ENCODE measurements at places on chromosomes 5 and 9.

- DNase-seq, result no peak
Measured at GRCh38 chr9:78320875-78321496, 24.1 kb downstream of the PSAT1 start.

- no peak for DNase-seq
Measured at GRCh38 chr5:165134155-165134554, 1628.7 kb downstream of the MAT2B start.

GRCh38 chr5:55518831-55519390 lies 15.9 kb downstream of the PLPP1 start:
- DNase-seq, result no peak

DNA sequence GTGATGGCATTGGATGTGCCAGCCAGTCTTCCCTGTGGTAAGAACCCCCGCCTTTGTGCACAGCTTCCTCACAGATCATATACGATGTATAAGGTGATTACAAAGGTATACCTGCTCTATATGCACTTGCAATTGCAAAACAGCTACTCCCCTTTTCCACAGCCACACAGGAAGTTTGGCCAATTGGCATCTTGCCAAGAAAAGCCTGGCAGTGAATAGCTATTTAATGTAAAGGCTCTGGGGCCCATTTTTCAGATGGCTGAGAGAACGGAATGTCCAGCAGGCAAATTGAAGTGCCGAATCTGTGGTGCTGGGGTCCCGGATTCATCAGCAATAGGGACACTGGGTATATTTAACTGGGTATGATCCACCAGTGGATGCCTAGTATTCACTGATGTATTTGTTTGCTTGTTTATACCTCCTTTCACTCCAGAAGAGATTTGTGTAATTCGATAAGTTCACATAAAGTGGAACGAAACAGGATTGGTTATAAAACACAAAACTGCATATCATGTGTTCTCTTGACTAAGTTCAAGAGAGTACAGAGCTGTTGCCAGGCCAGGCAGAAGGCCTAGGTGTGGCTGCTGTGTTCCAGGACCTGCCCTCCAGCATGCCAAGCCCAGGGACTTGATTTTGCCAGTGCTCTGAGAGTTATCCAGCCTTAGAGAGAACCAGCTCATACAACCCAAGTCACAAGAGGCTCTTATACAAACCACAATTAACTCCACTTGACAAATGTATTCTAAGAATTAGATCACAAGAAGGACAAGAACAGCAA lies 27.7 kb upstream of the GABRP start:
- DNase-seq, result no peak

DNA sequence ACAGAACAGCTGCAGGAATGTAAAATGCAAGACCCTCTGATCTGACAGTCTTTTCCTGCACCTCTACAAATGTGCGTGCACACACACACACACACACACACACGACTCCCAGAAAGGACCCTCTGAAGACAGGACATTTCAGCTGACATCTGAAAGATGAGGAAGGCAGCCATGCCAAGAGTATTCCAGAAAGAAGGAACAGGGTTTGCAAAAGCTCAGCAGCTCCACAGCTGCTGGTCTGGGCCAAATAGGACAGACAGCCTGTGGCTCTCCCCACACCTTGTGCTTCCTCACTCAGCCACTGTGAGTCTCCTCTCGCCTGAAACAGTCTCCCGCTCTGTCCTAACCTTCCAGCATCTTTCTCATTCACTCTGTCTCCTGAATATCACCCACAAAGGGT lies 189.0 kb downstream of the PALM2AKAP2 start:
- no peak for DNase-seq

GRCh38 chr5:1519631-1520210 lies 4.0 kb downstream of the LPCAT1 start:
- DNase-seq, result no peak

GRCh38 chr9:110531776-110532175 lies 47.8 kb downstream of the SVEP1 start:
- DNase-seq, result no peak

- no peak for DNase-seq
Measured at GRCh38 chr9:116238225-116238624, 84.6 kb downstream of the PAPPA start.

- no peak for DNase-seq
Measured at GRCh38 chr9:89218040-89218928, 39.7 kb upstream of the SHC3 start.

GRCh38 chr9:121160025-121160424 lies 41.6 kb downstream of the RAB14 start:
- DNase-seq, result no peak

DNA sequence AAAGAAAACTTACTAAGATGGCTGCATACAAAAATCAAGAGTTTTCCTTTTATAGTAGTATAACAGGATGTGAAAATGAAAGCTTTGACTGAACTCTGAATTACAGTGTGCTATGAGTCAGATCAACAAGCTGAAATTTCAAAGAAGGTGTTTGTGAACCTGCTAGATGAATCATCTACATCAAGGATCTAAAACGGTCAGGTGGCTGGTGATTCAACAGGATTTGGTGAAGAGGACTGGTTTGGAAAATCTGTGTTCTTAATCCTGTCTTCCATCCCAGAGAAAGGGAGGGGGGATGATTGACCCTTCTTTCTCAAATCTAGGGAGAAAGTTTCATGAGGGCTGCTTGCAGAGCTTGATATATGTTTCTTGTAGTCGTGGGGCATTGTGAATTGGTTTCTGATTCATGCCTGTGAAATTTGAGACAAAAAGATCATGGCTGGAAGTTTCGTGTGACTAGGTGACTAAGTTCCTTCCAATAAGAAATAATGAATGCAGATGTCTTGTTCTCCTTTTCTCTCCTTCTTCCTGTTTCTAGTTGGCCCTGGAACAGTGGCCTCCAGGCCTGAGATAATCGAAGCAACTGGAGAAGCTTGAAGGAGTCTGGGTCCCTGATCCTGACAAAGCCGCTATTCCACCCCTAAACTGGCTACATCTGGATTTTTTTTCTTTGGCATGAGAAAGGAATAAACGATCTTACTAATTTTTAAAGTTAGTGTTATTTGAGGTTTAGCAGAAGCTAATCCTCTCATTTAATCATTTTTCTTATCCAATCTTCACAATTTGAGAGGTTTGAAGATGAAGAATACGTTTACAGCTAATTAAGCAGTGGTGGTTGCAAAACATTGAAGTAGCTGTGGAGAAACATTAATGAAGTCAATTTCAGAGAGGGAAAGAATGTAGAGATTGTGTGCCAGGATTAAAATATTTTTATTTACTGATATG lies 67.2 kb downstream of the MRPS30 start:
- DNase-seq, result no peak

DNA sequence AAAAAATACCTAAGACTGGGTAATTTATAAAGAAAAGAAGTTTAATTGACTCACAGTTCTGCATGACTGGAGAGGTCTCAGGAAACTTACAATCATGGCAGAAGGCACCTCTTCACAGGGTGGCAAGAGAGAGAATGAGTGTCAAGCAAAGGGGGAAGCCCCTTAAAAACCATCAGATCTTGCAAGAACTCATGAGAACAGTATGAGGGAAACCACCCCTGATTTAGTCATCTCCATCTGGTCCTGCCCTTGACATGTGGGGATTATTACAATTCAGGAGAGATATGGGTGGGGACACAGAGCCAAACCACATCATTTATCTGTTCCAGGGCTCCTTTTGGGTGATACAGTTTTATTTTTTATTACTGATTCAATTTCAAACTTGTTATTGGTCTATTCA lies 23.2 kb upstream of the ADAMTS16 start:
- DNase-seq, result no peak

DNA sequence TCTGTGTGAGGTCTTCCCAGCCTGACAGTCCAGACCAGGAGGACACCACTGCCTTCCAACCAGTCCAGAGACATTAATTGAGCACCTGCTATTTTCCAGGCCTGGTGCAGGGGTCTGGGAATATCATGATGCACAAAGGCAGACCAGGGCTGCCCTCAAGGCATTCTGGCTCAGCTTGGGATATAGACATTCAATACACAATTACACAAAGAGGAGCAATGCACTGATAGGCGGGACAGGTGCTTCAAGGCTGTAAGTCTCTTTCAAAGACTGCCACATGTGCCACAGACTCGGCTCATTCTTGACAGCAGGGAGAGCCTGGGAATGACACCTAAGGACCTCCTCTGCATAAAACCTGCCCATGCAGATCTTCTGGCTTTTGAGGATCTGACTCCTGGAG lies 158.6 kb downstream of the C5orf15 start:
- no peak for DNase-seq

DNA sequence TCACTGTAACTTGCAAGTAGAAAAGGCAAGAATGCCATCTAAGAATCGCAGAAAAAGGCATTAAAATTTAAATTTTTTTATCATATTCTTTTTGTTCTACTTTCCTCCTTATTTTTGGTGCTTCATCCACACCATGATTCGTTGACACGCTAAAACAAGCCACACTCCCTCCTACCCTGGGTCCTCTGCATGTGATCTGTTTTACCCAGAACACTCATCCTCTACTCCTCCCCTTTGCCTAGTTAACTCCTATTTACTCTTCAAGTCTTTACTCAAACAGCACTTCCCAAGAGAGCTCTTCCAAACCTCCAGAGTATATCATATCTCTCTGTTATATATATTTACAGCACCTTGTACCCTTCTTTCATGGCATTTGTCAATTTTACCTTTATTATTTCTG lies 61.4 kb upstream of the SRP19 start:
- DNase-seq, result no peak

GRCh38 chr5:14834584-14835550 lies 36.7 kb downstream of the ANKH start:
- DNase-seq, result no peak

DNA sequence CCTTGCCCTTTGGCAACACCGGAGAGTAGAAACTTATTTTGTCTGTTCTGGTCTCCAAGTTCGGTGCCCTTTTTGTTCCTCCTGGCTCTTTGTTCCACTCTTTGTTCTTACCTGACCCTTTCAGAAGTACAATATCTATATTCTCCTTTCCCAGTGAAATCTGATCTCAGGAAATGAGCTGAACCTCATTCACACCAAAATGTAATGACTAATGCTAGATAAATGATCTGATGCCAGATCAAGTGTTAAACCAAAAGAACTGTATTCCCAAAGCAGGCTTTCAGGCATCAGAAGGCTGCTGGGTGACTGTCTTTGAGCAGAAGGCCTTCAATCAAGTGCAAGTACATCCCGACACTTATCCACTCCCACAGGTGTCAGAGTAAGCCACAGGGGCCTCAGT lies 156.4 kb downstream of the SPOCK1 start:
- DNase-seq, result no peak

GRCh38 chr9:37002413-37003217 lies 31.5 kb downstream of the PAX5 start:
- no peak for DNase-seq

DNA sequence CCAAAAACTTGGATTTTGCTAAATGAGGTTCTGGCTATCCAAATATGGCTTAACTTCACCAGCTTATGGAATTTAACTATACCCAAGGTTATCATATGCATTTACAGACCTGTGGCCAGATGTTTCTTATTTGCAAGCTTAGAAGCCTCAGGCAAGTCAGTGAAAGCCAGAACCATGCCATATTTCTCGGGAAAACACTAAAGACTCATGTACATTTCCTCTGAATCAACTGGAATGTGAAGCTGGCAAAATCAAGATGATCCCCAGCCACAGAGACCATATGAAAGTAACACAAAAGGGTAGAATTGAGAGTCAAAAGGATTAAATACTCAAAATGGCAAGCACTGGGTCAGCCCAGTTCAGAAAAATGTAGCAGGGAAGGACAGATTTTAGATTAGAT lies 76.4 kb upstream of the SLC1A1 start:
- no peak for DNase-seq

DNA sequence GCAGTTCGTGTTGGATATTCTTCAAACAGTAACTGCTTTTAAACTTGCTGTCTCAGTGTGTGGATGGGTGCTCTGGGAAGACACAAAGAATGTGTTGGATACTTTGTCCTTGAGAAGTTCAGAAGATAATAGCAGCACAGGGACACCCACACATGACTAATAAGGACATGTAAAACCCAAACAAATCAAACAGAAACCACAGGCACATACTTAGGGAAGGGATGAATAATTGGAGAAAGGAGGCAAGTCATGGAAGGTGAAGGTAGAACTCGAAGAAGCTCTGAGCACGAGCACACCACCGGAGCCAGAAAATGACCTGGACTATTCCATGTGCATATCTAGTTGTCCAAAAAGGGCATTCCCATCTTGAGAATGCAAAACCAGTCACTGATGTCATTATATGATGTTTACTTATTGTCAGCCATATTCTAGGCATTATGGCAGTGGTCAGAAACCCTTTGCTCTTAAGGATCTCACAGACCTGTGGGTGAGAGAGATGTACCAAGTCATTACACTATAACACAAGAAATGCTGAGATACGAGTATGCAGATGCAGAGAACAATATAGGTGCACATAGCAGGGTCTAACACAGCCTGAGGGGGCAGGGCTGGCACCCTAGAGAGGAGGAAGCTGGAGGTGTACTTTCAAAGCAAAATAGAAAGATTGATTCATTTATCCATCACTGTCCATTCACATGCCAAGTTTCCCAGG lies 152.9 kb downstream of the PIK3R1 start:
- no peak for DNase-seq

DNA sequence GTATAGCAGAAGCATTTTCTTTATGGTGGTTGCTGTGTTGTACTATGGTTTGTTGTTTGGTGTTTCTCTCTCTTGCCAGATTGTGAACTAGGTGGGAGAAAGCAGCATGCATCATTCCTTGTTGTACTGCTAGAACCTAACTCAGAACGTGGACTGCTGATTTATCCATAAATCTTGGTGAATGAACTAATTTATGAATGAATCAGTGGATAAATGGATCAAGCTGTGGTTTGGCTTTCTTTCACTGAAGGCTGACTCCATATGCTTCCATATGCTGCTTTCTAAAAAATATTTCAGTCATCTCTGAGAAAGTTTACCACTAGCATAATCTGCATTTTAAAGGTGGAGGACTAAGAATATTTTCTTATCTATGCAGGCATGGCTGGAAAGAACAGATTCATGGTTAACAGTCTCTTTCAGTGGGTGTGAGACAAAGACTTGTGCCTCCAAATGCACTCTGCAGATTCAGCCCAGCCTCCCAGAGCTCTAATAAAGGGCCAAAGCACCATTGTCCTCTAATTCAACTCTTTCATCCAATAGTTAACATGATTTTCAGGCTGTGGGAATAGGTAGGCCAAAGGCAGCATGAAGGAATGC lies 237.7 kb downstream of the SH3GL2 start:
- DNase-seq, result no peak

- DNase-seq, result no peak
Measured at GRCh38 chr9:459491-460444, 245.1 kb downstream of the DOCK8 start.

GRCh38 chr5:56264417-56265025 lies 31.4 kb upstream of the ANKRD55 start:
- DNase-seq, result no peak

GRCh38 chr5:9241479-9242305 lies 304.2 kb downstream of the SEMA5A start:
- peak; percentile 8 for DNase-seq

DNA sequence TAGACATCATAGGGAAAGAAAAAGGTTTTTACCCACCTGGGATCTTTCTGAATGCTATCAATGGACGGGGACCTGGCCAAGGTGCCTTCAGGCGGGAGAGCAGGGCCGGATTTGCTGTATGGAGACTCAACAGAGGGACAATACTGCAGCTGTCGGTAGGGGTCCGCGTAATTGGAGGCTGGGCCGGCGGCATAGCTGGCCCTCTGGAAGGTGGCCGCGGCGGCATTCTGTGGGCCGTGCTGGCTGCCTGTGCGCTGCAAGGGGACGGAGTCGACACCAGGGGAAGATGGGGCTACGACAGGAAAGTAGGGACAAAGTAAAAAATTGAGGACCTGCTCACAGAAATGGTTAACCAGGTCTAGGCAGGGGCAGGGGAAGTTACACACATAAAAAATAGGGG lies 557.9 kb downstream of the CTNND2 start:
- no peak for DNase-seq
